ENCODE measurements at places on chromosomes 13 and 19.

DNA sequence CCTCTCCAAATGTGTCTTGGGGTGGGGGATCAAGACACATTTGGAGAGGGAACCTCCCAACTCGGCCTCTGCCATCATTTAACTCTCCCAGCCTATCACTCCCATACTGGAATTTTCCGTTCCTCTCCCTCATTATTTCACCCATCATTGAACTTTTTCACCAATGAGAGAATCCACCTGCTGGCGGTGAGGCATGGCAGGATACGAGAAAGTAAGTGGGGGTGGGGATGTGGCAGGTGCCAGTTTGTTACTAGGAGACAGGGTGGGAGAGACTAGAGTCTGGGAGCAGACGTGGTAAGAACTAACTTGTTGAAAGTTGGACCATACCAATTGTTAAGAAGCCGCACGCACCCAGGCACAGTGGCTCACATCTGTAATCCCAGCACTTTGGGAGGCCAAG, 6.9 kb downstream of the GIPR start:
- no peak for DNase-seq

- peak; percentile 67 for DNase-seq
Measured at GRCh38 chr19:35135389-35135909, 590 bp upstream of the LGI4 start.

GRCh38 chr19:40013991-40014390, 17.1 kb downstream of the ZNF546 start:
- no peak for DNase-seq

- no peak for DNase-seq
Measured at GRCh38 chr19:30473334-30473867, 101.2 kb downstream of the ZNF536 start.

GRCh38 chr19:44809577-44810233, 802 bp downstream of the BCAM start:
- DNase-seq: no peak

- DNase-seq: no peak
Measured at GRCh38 chr13:96898646-96899254, 95.5 kb downstream of the OXGR1 start.

DNA sequence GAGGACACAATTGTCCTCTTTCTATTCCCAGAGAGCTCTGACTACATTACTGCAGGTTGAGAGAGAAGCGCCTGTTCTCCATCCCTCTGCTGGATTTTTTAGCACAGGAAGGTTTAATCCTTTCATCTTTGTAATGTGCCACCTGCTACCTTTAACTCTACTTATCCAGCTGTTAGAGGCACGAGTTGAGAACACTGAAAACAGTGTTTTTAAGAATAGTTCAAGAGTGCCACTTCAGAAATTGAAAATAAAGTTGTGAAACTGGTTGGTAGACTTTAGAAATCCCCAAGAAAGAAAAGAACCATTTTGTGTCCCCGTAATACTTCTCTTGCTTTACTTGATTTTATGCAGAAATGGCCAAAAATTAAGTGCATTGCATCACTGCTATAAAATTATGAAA, 20.6 kb downstream of the FREM2 start:
- DNase-seq: no peak

GRCh38 chr13:64928696-64929499, 2301.2 kb downstream of the PCDH9 start:
- peak; percentile 84 for DNase-seq

DNA sequence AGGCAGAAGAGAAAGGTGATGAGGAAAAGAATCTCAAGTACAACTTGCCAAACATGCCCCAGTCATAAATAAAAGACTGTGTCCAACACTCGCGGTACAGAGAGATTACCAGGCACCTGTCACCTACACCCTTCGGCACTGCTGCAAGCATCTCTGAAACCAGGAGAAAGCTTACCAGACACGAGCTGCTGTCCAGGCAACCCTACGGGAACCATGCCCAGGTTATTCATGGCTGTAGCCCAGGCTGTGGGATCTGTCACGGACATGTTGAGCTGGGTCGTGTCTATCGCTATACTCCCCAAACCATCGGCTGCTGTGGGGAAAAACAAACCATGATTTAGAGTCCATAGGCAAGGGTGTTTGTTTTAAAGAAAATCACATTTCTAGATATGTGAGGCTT, 375.0 kb downstream of the ENOX1 start:
- DNase-seq: no peak

DNA sequence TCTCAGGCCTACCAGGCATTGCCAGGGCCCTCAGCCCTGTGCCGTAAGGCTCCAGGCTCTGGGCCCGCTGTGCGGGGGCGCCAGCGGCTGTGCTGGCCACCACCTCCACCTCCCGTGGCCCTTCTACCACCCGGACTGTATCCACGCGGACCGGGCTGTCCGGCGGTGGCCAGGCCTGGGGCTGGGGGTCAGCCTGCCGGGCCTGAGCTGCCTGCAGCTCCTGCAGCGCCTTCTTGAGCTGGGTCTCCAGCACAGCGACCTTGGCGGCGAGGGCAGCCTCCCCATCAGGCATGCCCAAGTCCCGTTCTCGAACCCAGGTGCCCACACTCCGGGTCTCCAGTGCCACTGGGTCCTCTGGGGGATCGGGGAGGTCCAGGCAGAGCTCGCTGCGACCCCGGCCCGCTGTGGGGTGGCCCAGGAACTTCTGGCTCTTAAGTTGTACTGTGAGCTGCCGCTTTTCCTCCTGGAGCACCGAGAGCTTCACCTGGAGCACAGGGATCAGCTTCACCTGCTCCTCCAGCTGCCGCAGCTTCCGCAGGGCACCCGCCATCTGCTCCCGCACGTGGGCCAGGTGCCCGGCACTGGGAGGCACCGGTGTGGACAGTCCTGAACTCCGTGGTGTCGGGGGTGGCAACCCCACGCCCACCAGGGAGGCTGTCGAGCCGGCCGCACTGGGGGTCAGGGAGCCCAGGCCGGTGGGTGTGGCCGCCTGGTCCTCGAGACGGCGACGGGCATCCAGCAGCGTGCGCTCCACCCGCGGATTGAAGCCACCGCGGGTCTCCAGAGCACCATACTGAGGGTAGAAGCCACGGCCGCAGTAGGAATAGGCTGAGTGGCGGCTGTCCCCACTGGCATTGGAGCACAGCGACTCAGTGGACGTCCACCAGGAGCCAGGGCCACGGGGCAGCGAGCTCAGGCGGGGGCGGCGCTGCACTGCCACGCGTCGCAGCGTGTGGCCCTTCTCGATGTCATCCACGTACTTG, 4.1 kb downstream of the KANK2 start:
- no peak for DNase-seq

DNA sequence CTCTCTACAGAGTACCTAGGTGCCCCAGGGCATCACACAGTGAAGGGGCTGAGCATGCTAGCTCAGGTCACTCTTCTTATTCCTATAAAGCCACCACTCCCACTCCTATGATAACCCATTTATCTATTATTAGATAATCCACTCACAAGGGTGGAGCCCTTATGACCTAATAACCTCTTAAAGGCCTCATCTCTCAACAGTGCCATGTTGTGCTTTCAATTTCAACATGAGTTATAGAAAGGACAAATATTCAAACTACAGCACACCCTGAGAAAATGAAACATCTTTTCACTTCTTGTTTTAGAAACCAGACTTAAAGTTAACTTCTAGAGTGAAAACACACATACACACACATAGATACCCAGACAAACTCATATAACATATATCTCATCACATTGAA, 1494.9 kb upstream of the MIR17HG start:
- no peak for DNase-seq

DNA sequence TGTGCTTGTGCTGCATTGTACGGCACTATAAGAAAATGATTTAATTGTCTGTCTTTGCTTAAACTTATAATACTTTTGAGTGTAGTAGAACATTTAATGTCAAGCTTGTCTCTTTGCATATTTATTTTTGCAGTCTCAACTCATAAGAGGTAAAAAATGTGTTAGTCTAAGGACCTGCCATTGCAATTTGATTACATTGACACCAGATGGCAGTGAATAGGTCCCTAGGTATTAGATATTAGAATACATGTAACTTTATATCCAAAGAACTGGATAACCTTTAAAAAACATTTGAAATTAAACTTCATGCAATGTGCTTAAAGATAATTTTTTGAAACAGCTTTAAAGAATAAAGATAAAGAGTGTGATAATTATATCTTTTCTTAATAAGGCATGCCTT, 1421.3 kb downstream of the OLFM4 start:
- no peak for DNase-seq

DNA sequence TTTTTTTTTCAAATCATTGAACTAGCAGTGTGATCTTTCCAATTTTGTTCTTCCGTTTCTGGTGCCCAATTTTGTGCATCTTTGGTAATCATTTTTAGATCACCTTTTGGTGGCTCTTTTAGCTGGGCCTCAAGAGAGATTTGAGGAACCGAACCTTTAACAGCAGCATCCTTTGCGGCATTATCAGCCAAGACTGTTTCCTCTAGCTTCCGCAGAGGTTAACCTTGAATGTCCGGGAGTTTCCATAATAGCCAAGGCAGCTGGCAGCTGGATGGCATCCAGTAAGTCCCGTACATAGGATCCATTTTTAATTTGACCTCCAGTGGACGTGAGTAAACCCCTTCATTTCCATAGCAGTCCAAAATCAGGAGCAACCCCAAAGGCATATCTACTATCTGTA, 9.6 kb downstream of the IRGC start:
- no peak for DNase-seq

DNA sequence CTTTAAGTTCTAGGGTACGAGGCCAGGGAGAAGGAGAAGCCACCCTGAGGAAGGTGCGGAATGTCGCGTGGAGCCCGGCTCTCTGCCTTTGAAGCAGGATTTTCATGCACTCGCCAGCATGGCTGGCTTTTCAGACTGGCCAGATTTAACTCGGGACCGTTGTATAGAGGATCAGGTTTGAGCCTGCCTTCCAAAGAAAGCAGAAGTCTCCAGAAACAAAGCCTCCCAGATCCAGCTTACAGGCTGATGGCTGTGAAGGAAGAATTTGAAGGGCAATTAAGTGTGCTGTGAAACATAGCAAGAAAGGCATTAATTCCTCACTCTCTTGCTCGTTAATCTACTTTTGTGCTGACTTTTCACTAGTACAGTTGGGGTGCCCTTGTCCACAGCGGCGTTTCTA, 140.2 kb downstream of the SOX1 start:
- DNase-seq: no peak

DNA sequence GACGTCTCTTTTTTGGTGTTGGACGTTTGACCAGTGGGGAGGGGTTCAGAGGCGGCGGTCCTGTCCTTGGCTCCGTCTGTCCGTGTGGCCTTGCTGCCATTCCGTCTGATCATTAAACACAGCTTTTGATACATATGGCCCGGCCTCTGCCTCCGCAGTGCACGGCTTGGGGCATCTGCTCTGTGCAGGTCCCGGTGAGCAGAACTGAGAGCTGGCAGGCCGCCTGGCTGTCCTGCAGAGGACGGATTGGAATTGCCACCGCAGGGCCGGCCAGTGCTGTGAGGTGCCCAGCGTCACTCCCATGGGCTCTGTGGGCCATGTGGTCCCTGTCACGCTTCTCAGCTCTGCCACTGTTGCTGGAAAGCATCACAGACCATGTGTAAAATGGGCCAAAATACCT, 5.4 kb upstream of the TMPRSS9 start:
- no peak for DNase-seq

- peak; percentile 58 for DNase-seq
Measured at GRCh38 chr13:50375792-50376191, 360.5 kb downstream of the KCNRG start.

DNA sequence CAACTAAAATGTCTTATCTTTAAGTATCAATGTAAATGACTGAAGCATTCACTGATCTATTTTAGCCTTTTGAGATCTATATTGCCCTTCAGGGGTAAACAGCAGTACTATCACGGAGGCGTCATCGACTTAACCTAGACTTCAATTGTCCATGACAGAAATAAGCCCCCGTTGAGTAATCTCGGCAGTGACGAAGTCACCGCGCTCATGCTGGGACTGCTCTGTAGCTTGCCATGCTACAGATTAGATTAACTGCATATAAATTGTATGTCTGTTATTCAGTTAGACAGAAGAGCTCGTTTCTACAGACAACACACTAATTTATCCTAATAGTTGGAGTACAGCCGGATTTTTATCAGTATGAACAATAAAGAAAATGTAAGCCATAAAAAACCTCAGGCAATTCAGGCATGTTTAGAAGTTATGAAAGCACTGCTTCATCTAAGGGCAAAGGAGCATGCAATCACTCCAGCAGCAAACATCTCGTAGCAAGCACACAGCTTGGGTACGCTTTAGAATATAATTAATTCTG, 56.6 kb downstream of the TUBGCP3 start:
- no peak for DNase-seq

DNA sequence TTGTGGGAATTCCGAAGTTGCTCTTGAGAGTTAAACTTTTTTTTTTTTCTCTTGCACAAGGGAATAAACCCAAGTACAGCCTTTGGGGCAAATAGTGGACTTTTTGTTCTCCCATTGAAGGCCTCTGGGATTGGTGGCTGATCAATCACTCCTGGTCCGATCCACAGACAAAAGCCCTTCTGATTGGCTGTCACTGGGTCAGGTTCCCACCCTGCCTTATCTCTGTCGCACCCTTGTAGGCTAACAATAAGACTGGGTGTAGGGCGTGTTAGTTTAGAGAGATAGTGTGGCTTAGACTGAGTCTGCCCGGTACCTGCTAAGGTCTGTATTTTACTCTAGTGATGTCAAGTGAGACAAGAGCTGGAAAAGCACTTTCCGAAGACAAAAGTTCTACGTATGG, 380.8 kb downstream of the NDFIP2 start:
- DNase-seq: no peak

DNA sequence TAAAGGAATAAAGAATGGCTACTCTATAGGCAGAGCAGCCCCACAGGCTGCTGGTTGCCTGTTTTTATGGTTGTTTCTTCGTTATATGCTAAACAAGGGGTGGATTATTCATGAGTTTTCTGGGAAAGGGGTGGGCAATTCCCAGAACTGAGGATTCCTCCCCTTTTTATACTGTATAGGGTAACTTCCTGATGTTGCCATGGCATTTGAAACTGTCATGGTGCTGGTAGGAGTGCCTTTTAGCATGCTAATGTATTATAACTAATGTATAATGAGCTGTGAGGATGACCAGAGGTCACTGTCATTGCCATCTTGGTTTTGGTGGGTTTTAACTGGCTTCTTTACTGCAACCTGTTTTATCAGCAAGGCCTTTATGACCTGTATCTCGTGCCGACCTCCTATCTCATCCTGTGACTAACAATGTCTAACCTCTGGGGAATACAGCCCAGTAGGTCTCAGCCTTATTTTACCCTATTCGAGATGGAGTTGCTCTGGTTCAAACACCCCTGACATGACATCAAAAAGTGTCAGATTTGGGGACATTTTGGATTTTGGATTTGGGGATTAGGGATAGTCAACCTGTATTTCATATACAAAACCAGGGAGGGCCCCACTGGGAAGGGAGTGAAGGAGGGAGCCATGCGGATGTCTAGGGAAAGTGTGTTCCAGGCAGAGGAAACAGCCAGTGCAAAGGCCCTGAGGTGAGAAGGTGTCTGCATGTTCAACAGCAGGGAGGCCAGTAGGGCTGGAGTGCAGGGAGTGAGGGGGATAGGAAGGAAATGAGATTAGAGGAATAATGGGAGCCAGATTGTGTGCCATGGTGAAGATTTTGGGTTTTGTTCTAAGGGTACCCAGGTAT, 10.9 kb downstream of the FXYD5 start:
- DNase-seq: no peak

GRCh38 chr13:21139374-21139773, 37.0 kb downstream of the SKA3 start:
- DNase-seq: no peak

- DNase-seq: no peak
Measured at GRCh38 chr13:20714563-20715329, 11.2 kb downstream of the IL17D start.

GRCh38 chr13:50030315-50030714, 15.1 kb downstream of the KCNRG start:
- peak; percentile 27 for DNase-seq

GRCh38 chr19:16262618-16263017, 62.0 kb upstream of the KLF2 start:
- DNase-seq: no peak

- no peak for DNase-seq
Measured at GRCh38 chr13:47553329-47553977, 447.6 kb downstream of the SUCLA2 start.

Data from ELR (cell line).